Activated CD4-positive, alpha-beta memory T cell treated with anti-CD3 and anti-CD28 coated beads for 36 hours (primary cell): ENCODE measurements at places on chromosomes 12 and 14. TPM values are rescaled to one million over a fixed set of nuclear protein-coding genes. Genes with fewer than 3 reads are reported as not detected.

KRT79 gene
- not detected for total RNA-seq

- peaks cover 2% of the 10 kb centered on the region for H3K27me3 ChIP-seq
- DNase-seq = no peak
- H3K27ac ChIP-seq = no peak overlapping the region
- H3K4me1 ChIP-seq = no peaks in the 10 kb centered on the region
Observed at GRCh38 chr14:58650857-58651256, 13.1 kb downstream of the DACT1 start.

GLT1D1 gene
- total RNA-seq = not detected

GRCh38 chr12:66279123-66279712 lies 23.1 kb upstream of the HELB start:
- H3K4me3 ChIP-seq = no peak overlapping the region
- H3K27ac ChIP-seq = no peak overlapping the region
- H3K4me1 ChIP-seq = peaks cover 38% of the 10 kb centered on the region
- H3K36me3 ChIP-seq = peaks cover 1% of the 10 kb centered on the region
- DNase-seq = peak; percentile 60

SUPT16H gene
- total RNA-seq = 158 TPM

KLHL33 gene
- 0.12 TPM for total RNA-seq

DNA sequence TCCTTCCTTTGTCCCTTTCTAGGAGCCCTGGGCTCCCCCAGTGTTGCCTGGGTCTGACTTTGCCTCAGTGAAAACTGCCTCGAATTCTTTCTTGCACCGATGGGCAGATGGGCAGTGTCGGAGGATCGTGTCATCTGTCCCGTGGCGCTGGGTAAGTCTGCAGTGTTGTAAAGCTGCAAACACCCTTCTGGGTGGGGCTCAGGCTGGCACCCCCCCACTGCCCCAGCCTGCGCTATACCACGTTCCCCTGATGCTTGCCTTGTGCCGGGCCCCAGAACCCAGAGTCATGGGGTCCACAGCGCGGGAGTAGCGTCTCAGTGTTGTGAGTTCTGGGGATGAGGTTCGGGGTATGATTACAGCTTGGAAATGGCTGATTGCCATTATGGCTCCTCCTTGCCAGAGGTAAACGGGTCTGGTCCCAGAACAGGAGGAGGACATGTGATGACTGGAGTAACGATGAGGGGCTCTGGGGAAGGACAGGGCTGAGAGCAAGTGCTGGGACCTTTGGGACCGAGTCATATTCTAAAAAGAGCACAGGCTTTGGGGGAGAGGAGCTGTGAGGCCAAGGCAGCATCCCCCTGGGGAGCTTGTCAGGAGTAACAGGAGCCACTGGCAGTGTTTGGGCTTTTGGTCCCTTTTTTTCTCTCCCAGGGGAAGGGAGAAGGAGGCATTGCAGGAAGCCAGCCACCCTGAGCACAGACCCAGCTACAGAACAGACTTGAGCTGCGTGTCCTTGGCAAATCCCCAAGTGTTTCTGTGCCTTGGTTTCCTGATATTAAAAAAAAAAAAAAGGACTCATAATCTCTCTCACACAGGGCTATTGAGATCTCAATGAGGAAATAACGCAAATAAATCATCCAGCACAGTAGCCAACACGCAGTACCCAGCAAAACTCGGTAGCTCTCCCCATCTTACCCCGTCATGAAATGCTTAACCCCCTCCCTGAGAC lies 4.3 kb downstream of the RTL1 start:
- no peaks in the 10 kb centered on the region for H3K36me3 ChIP-seq
- no peak overlapping the region for H3K4me3 ChIP-seq
- H3K27ac ChIP-seq = no peak overlapping the region
- DNase-seq = no peak

GRCh38 chr12:96427269-96427729 lies 27.1 kb upstream of the CDK17 start:
- H3K27ac ChIP-seq = peak overlapping the region; percentile 79
- peaks cover 47% of the 10 kb centered on the region for H3K4me1 ChIP-seq
- no peaks in the 10 kb centered on the region for H3K27me3 ChIP-seq
- peak; percentile 76 for DNase-seq
- no peaks in the 10 kb centered on the region for H3K36me3 ChIP-seq

DNA sequence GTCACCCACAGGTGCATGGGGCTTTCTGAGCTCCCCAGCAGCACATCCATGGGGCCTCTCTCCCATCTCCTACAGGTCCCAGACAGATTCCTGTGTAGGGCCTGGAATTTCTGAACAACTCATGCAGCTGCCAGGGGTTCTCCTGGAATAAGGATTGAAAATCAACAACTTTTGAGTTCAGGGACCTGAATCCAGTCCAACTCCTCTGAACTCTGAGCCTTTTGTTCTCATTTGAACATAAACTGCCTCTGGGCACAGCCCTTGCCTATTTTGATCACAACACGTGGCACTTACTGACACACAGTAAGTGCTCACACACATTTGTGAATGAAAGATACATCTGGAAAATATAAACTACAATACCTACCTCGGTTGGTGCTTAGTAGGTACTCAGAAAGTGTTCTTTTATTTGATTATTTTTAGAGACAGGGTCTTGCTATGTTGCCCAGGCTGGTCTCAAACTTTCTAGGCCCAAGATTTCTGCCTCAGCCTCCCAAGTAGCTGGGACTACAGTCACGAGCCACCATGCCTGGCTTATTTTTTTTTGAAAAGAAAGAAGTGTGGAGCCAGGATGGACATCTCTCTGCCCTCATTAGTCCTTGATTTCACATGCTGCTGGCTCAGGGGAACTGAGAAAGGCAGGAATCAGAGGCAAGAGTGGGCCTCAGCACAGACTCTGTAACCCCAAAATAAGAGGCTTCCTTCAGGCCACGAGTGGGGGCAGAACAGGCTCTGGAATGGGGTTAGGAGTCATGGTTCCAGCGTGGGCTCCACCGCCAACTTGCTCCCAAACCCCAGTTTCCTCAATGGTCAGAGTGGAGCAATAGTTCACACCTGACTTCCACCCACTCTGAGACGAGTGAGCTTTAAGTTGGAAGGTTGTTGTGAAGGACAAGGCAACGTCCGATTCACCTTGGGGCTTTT lies 27.0 kb downstream of the SYNE3 start:
- no peak overlapping the region for H3K27ac ChIP-seq
- no peaks in the 10 kb centered on the region for H3K27me3 ChIP-seq
- peaks cover 52% of the 10 kb centered on the region for H3K4me1 ChIP-seq
- DNase-seq = no peak
- no peak overlapping the region for H3K4me3 ChIP-seq

SLCO1B3 gene
- total RNA-seq = not detected

- peaks cover 5% of the 10 kb centered on the region for H3K27me3 ChIP-seq
- no peak for DNase-seq
- H3K36me3 ChIP-seq = no peaks in the 10 kb centered on the region
- H3K4me1 ChIP-seq = peaks cover 6% of the 10 kb centered on the region
- H3K27ac ChIP-seq = no peak overlapping the region
Observed at GRCh38 chr12:51687177-51687576, 96.1 kb downstream of the SCN8A start.

RND1 gene
- total RNA-seq = 3.5 TPM

DNA sequence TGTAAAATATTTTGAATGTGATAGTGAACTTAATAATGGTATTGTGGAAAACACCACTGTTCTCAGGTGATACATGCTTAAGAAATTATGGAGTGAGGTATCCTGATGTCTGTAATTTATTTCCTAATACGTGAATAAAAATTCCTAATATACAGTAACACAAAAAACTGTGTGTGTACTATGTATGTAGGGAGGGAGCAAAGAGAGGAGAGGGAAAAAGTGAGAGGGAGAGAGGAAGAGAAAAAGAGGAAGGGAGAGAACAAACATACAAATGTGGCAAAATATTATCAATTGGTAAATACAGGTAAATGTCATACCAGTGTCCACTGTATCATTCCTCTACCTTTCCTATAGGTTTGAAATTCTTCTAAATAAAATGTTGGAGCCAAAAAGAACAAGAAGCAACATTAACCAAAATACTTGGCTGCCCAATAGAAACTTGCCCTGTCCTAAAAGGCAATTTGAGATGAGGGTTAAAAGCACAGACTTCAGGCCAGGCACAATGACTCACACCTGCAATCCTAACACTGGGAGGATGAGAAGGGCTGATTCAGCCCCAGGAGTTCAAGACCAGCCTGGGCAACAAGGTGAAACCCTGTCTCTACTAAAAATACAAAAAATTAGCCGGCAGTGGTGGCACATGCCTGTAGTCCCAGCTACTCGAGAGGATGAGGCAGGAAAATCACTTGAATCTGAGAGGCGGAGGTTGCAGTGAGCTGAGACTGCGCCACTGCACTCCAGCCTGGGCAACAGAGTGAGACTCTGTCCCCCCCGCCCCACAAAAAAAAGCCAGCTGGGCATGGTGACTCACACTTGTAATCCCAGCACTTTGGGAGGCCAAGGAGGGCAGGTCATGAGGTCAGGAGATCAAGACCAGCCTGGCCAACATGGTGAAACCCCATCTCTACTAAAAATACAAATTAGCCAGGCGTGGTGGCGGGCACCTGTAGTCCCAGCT lies 14.5 kb downstream of the R3HDM2 start:
- H3K36me3 ChIP-seq = no peaks in the 10 kb centered on the region
- H3K4me1 ChIP-seq = peaks cover 25% of the 10 kb centered on the region
- no peaks in the 10 kb centered on the region for H3K27me3 ChIP-seq
- no peak for DNase-seq
